Activated T-helper 2 cell treated with anti-CD3 and anti-CD28 coated beads, Interferon-gamma antibody, Interleukin-2, Interleukin-4, amounts not matched to agents 10 μg/mL and 5 μg/mL and 100 μg/mL, durations not matched to agents 14 hours and 24 hours and 36 hours (primary cell): ENCODE measurements at places on chromosomes 3 and 15.
A peak's percentile ranks its signal among the peaks of the same experiment; 100 is the strongest.

- DNase-seq, result no peak
Observed at GRCh38 chr3:37820286-37820685, 41.4 kb upstream of the CTDSPL start.

- DNase-seq, result no peak
Observed at GRCh38 chr3:58535531-58536500, 1.2 kb downstream of the ACOX2 start.

DNA sequence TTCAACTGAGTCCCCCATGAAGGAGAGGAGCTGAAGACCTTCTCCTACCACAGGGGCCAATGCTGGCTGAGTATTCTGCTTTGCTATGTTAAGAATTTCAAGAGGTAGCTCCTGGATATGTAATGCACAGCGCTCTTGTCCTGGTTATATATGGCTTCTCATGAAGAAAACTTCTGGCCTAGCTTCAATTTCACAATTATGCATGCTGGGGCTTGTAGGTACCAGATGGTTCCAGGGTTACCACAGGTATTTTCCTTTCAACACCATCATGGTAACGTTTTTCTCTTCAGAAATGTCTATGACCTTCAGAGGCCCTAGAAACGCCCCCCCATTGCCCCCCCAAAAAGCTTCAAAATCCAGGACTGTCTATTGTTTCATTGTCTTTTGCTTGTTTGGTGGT is 311.7 kb upstream of the ICE2 start:
- no peak for DNase-seq

DNA sequence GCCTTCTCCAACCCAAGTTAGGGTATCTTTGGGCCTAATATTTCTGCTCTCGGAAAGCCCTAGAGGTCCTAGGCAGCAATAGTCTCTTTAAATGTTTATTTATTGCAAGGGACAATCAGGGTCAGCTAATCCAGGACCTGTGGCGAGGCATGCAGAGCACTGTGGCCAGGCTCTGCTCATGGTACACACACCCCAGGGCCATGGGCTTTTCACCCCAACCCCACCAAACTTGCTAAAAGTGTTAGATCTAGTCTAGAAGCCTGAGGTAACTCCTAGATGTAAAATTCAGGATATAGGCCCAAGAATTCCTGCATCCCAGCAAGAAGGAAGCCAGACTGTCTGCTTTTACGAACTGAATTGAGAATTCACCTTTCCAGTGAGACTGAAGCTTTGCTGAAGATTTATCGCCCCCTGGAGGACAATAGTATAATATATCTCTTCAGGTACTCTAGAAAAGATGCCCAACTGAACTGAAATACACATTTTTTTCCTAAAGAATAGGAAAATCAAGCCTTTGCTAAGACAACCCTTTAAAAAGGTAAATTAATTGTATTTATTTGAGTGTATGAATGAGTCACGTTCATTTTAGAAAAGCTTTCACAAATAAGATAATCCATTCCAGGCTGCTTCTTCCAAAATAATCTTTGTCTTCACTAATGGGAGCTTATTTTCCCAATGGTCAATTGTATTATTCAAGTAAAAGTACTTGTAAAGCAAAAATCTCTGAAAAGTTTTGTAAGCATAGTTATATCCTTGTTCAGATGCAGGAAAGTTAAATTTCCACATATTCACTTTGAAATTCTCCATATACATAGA is 89.8 kb downstream of the LRRC3B start:
- no peak for DNase-seq

DNA sequence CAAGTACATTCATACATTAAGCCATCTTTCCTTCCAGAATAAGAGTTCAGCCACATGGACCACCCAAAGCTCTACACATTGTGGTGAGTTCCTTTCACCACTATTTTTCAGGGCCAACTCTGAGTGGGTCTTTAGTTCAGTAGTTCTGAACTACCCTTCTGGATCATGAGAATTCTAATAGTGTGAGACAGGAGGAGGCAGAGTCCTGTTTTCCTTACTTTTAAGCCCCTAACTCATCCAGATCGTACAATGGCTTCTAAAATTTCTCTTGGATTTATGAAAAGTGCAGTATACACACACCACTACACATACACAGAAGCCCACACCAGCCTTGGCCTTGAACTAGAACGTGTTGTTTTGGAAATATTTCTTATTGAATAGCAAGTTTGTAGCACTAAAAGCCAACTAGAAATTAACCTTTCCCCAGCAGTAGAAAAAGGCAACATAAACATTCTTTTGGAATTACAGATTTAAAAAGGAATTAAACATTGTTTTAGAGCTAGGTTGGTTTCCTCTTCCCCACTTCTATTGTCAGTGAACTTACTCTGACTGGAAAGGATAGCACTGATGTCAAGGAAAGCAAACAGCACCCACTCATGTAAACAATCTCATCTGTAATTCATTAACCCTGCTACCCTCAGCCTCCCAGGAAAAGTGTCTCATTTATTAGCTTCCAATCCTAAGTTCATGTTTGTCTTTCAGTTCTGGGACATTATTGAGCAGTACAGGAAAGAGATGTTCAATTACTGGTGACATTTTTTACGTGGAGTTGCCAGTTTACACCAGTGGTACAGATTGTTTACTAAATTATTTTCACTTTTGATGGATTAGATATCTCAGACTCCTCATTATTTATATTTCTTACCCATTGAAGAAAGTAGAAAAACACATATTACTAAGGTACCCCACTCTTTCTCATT is 95.7 kb upstream of the AGTR1 start:
- DNase-seq, result no peak

DNA sequence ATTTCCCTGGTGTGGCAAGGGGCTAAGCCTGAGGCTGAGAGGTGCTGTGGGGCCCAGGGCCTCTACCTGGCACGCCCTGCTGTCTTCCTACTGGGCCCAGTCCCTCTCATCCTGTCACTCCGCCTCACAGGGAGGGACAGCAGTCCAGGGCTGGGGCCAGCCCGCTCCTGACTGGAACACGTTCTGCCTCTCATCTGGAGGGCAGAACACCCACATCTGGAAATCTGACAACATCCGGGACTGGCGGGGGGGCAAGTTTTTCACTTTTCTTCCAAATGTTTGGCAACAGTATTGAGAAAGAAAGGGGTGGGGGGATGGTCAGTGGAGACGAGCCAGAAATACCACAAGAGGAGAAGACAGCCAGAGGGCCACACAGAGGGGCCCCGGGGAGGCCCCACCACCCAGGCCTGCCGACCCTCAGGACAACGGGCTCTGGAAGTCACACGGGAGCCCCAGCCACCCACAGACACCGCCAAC is 1.8 kb upstream of the MYL3 start:
- no peak for DNase-seq

GRCh38 chr15:72116731-72117485 is 1.0 kb downstream of the MYO9A start:
- DNase-seq, result peak; percentile 11

DNA sequence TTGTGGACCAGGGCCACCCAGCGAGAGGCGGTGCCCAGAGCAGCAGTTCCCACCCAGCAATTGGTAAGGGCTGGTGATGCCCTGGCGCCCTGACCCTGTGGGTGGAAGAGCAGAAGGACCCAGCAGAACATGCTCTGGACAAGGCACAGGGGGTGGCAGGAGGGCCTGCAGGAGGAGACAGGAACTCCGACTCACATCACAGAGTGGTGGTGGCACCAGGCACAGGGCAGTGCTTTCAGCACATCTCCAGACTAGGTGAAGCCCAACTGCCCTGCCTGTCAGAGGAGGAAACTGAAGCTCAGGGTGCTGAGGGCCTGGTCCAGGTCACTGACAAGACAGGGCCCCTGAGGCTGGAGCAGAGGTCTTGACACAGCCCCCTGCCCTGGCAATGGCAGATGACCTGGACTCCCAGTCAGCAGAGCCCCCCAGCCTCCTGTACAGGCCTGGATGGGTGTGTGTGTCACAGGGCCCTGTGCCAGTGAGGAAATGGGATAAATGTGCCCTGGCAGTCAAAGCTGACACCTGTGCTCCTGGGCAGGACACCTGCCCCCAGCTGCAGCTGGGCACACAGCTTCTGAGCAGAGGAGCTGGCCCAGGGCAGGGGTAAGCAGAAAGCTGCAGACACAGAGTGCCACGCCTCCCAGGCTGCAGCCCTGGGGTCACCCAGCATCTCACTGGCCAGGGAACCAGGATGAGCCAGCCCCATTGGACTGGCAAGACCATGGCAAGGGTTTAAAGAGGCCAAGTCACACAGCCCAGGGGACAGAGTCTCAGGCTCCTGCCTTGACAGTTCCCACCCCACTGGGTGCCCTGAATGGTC is 11.4 kb downstream of the KLF15 start:
- peak; percentile 5 for DNase-seq

DNA sequence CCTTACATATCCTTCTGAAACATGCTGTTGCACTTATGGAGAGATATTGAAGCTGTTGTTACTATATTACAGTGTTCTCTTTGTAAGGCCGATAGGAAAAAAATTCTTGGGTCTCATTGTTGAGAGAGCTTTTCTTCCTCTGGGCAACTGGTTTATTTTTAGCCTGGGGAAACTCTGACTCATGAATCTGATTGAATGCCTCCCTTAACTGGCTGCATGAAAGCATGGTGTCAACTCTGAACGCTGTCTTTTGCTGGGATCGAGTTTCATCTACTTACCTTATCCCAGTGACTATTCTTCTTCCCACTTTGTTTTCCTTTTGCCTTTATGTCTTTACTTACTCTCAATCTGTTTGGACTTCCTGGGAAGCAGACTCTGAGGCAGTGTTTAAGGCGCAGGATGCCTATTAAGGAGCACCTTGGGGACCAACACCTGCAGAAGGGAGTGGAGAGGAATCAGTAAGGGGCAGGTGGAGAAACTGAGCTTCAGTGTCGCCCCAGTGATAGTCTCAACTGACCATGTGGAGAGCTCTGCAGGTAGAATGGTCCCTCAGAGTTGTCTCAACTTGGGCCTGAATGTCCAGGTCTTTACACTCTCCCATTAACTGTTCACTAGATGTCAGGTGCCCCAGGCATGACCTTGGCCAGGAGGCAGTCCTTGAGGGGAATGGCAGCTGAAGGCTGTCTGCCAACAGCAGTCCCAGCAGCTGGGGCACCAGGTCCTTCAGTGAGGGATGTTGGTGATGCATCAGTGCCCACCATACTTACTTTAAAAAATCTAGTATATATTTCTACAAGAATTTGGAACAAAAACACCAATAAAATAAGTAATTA is 88.9 kb upstream of the CCNL1 start:
- no peak for DNase-seq

- DNase-seq, result no peak
Observed at GRCh38 chr3:130925628-130926027, 31.7 kb downstream of the ATP2C1 start.

DNA sequence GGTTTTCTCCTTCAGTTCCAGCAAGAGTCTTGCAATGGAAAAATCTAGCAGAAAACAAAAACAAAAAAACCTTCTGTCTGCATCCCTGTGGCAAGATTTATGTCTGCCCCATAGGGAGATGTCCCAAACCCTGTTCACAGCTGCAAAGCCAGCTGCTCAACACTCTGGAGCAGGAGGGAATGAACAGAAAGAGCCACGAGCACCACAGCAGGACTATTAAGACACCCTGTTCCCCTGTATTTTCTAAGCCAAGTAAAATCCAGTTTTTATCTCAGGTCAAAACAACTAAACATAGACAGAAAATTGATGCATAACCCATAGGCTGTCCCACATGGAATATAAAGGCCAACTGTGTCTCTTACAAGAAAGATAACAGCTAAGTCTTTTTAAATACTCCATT is 357.9 kb downstream of the LSAMP start:
- no peak for DNase-seq

DNA sequence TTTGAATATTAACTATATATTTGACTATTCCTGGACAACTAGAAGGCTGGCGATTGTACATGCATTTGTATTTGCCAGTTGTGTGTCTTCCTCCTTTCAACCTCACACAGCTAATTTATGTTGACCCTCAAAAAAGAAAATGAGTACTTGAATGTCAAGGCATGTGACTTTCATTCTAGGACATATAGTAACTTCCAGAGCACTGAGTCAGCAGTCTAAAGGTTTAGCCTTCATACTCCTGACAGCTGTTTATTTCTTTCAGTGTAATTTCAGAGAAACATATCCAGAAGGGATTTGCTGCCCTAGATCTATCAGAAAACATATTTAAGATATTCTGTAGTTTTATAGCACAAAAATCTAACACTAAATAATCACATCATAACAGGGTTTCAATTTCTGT is 74.6 kb upstream of the GOLGA8J start:
- DNase-seq, result no peak

DNA sequence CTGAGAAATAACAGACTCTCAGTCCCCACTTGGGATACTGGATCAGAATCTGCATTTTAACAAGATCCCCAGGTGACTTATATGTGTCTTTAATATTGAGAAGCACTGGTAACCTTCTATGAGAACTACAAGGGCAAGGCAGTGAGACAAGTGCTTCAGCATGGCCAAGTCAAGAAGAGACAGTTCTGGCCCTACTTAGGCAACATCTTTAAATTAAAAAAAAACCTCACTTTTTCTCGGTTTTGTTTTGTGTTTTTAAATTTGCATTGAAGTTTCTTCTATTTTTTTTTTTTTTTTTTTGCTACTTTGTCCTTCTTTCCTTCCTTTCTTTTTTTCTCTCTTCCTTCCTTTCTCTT is 42.5 kb upstream of the SPTSSB start:
- no peak for DNase-seq

- DNase-seq, result no peak
Observed at GRCh38 chr3:193874997-193875593, 260.9 kb upstream of the HES1 start.

- no peak for DNase-seq
Observed at GRCh38 chr3:56075089-56075488, 393.2 kb downstream of the ERC2 start.

DNA sequence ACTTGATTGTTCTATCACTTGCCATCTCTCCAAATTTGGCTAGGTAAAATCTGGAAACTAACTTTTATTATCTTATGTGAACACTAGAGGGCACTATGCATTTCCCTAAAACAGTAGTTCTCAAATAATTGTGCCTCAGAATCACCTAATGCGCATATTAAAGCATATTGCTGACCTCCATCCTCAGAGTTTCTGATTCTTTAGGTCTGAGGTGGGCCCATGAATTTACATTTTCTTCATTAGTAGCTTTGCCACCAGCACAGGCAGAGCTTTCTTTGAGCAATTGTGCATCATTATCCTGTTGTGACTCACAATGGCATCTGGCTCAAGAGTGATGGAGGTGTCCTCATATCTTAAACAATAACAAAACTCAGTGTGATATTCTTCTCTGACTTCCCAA is 17.5 kb upstream of the BCHE start:
- DNase-seq, result no peak

- DNase-seq, result no peak
Observed at GRCh38 chr3:53114412-53115074, 15.7 kb downstream of the RFT1 start.

DNA sequence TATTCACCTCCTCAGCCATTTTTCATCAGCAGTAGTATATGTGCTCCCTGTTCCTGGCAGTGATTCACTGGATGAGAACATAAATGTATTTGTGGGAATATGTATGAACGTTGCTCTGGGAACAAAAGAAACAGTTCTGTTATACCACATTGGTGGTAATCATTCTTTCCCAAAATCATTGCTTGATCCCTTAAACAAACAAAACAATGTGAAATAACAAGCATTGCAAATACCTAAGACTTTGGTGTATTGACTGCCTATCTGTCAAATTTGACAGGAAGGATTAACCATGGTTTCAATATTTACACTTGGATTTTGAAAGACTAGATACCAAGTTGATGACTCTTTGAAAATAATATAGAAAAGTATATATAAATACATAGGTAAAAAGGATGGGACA is 284.1 kb downstream of the FHIT start:
- no peak for DNase-seq

- no peak for DNase-seq
Observed at GRCh38 chr15:100385300-100386050, 43.7 kb upstream of the ADAMTS17 start.
